ENCODE measurements at places on chromosomes 11 and 22.

DNA sequence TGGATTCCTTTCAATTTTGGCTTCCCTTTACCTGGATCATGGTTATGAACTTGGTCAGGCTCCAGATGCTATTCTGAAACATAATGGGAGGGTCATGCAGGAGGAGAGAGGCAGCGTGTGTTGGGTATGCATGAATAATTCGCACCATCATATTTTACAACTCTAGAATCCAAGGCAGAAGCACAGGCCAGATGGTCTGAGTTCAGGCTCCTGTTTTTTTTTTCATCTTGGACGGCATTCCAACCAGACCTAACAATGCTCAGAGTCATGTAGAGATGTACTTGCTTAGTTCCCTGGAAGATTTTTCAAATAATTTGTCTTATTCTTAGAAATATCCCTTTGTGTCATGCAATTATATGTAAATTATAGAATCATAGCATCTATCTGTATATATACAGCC lies 393.5 kb downstream of the JRKL start:
- DNase-seq = no peak

GRCh38 chr11:17544181-17544622 lies at the start of gene USH1C:
Gene USH1C, minus strand, starts transcription at chr11:17544416. Its CDS starts 109 bp downstream, at chr11:17544307.
- DNase-seq = no peak

- no peak for DNase-seq
These were observed 406.9 kb downstream of the CTTN start for GRCh38 chr11:70805243-70805642.

DNA sequence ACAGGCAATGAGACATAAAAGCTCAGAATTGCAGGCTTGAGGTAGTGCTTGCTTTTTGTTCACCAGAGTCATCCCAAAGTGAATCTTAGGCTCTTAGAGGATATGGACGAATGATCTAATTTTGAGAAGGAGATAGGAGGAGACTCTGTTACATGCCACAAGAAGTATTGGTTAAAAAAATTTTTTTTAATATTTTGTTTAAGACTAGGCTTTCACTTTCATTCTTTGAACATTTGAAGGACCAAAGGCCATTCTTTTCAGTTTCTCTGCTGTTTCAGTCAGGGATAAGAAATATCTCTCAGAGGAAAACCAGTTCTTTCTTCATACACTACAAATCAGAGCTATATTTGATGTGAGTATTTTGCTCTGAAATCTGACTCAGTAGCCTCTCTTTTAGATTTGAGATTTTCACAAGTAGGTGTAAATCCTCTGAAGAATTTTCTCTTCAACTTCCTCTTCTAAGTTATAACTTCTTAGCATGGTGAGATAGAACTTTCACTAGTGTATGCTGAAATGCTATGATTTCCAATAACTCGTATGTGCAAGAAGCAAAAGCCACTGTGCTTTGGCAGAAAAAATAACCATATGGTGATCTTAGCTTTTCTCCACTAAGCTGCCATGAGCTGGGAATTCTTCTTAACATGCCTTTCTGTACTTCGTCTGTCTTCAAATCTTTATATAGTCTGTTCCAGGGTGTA lies 24.1 kb upstream of the FAM181B start:
- no peak for DNase-seq

GRCh38 chr22:46147471-46148267 lies 2.7 kb upstream of the PPARA start:
- DNase-seq = no peak

DNA sequence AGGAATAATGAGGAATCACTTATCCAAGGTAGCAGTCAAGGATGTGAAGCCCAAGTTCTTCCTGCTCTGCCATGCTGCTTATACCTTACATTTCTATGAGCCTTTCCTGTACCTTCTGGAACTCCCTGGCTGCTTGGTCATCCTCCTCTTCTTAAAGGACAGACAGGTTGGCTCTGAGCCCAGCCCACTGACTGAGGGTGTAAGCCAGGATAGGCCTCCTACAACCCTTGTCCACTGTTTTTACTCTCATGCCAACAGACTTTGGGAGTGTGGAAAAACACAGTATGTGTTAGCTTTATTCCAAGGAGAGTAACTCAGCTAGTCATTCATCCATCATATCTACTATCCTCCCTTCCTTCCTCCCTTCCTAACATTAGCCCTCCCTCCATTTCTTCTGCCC lies 47.5 kb downstream of the IRAG1 start:
- no peak for DNase-seq

DNA sequence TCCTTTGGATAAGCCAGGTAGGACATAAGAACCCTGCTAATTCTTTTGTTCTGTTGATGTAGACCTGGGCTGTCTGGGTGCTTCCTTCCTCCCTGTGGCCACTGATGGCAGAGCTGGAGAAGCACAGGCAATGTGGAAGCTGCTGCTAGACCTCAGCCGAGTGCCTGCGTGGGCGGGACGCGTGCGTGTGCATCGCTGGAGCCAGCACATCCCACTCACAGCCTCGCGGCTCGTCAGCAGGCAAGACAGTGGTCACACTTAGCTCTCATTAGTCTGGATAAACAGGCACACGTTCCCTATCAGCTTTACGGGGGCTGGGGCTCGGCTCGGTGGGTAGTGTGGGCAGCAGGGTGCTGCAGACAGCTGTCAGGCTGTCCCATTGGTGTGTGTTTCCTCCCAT lies 155.7 kb downstream of the GRIK4 start:
- DNase-seq = no peak

DNA sequence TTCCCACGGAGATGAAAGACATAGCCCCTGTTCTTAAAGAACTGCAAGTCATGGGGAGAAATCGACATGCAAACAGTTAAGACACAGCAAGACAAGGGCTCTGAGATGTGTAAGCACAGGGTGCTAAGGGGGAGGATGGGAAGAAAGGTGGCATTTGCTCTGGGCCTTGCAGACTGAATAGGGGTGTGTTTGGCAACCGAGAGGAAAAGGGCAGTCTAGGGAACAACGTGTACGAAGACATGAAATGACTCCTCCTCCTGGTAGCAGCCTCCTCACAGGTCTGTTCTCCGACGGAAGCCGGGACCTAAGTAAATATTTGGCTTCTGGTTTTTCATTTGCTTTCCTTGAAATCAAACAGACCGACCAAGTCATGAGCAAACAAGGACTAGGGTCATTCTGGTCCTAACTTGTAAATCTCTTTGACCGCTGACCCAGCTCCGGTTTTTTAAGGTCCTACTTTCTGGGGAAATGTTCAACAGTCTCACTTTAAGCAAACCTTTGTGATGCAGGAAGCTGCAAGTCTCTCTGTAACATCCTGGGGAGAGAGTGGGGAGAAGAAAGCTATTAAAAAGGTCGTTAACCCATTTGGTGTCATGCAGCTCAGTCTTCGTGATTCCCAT lies 19.7 kb downstream of the NNMT start:
- DNase-seq = no peak

DNA sequence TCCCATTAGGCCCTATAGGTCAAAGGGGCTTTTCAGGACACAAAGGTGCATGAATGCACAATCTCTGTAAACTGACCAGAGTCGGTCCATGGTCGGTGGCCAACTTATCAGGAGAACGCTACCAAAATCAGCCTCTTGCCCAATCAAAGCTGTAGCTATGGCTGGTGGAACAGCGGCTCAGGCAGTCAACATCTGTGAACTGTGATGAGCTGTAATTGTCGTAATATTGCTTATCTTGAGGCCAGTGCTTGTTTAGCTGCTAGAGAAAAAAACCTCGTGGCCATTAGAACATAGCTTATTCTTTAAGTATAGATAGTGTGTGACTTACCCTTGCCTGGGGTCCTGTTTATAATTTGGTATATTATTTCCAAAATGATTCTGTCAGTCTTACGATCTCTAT lies 14.4 kb upstream of the CHST1 start:
- no peak for DNase-seq

DNA sequence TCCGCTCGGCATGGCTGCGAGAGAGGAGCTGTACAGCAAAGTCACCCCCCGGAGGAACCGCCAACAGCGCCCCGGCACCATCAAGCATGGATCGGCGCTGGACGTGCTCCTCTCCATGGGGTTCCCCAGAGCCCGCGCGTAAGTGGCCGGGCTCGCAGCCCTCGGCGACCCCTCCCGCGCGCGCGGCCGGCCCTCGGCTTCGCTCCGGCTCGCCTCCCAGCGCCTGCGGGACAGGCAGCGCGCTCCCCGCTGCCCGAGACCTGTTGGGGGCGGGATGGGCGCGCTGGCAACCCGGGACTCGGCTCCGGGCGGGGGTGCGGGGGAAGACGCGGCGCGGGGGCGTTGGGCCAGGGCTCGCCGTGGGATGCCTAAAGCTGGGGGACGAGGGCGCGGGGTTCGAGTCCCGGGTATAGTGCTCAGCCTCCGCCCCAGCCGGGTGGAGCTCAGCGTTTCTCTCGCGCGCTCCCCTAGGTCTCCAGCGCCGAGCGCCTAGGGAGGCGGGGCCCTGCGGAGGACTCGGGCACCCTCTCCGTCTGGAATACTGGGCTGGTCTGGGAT lies 630 bp downstream of the UBASH3B start:
- no peak for DNase-seq
